ENCODE measurements at places on chromosomes 7 and 10. TPM values are rescaled to one million over a fixed set of nuclear protein-coding genes. Genes with fewer than 3 reads are reported as not detected.

CABCOCO1 gene
- polyA plus RNA-seq = 0.27 TPM

PDSS1 gene
- 9.5 TPM for polyA plus RNA-seq

XRCC2 gene
- polyA plus RNA-seq = 3.2 TPM

SORCS1 gene
- 3.3 TPM for polyA plus RNA-seq

FAM221A gene
- polyA plus RNA-seq = 2.8 TPM

FAM53B gene
- polyA plus RNA-seq = 27.0 TPM

NPSR1 gene
- polyA plus RNA-seq = 1.8 TPM

TWIST1 gene
- 10.2 TPM for polyA plus RNA-seq

POMZP3 gene
- polyA plus RNA-seq = 15.0 TPM

COL28A1 gene
- polyA plus RNA-seq = 0.61 TPM

FAM25G gene
- not detected for polyA plus RNA-seq

TMEM176B gene
- 10.2 TPM for polyA plus RNA-seq

RNF32 gene
- polyA plus RNA-seq = 0.77 TPM

TEX36 gene
- not detected for polyA plus RNA-seq

PRKG1 gene
- 57.6 TPM for polyA plus RNA-seq

All from muscle of leg (tissue), 16 donors.